ENCODE measurements at places on chromosomes 2 and 18. TPM values are rescaled to one million over a fixed set of nuclear protein-coding genes. Genes with fewer than 3 reads are reported as not detected.
A peak's percentile ranks its signal among the peaks of the same experiment; 100 is the strongest.

DNA sequence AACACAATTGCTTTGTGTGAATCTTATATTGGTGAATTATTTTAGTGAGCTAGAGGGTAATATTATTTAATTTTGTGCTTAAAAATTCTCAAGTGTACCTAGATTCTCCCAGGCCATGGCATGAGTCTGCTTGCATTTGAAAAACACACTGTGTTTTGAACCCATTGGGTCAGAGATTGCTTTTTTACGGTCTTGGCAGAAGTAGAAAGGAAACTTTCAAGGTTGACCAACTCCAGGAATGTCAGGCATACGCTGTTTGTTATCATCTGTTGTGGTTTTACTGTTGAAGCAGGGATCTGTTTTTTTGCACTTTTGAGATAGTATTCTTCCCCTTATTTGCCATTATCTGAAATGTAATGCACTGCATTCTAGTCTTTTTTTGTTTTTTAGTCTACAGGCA is 377.4 kb downstream of the RPRM start:
- peaks cover under 1% of the 10 kb centered on the region for H3K4me1 ChIP-seq
- no peak for ATAC-seq
- H3K36me3 ChIP-seq, result no peaks in the 10 kb centered on the region
- H3K4me3 ChIP-seq, result no peak overlapping the region
- no peaks in the 10 kb centered on the region for H3K27me3 ChIP-seq

GRCh38 chr2:95730813-95731212 is 139.0 kb downstream of the TRIM43 start:
- no peak overlapping the region for H3K27ac ChIP-seq
- peaks cover 23% of the 10 kb centered on the region for H3K27me3 ChIP-seq
- no peaks in the 10 kb centered on the region for H3K4me1 ChIP-seq
- no peaks in the 10 kb centered on the region for H3K36me3 ChIP-seq

DNA sequence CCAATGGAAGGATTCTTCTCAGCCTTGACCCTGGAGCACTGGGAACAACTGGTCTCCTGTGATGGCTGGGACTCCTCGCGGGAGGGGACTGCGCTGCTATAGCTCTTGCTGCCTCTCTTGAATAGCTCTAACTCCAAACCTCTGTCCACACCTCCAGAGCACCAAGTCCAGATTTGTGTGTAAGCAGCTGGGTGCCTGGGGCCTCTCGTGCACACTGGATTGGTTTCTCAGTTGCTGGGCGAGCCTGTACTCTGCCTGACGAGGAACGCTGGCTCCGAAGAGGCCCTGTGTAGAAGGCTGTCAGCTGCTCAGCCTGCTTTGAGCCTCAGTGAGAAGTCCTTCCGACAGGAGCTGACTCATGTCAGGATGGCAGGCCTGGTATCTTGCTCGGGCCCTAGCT is 28.8 kb downstream of the LIPG start:
- H3K4me1 ChIP-seq, result no peaks in the 10 kb centered on the region
- no peak overlapping the region for H3K27ac ChIP-seq
- H3K36me3 ChIP-seq, result no peaks in the 10 kb centered on the region

DNA sequence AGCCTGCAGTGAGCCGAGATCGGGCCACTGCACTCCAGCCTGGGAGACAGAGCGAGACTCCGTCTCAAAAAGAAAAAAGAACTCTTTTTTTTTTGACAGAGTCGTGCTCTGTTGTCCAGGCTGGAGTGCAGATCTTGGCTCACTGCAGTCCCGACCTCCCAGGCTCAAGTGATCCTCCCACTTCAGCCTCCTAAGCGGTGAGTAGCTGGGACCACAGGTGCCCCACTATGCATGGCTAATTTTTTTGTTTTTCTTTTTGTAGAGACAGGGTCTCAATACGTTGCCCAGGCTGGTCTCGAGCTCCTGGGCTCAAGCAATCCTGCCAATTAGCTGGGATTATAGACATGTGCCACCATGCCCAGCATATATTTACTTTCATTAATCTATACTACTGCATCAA is 12.5 kb upstream of the INO80D start:
- H3K36me3 ChIP-seq, result no peaks in the 10 kb centered on the region
- no peak for ATAC-seq
- H3K27ac ChIP-seq, result no peak overlapping the region
- H3K4me1 ChIP-seq, result no peaks in the 10 kb centered on the region
- H3K4me3 ChIP-seq, result no peak overlapping the region

- no peak for ATAC-seq
- H3K27me3 ChIP-seq, result peaks cover 37% of the 10 kb centered on the region
- no peak overlapping the region for H3K27ac ChIP-seq
- no peaks in the 10 kb centered on the region for H3K4me1 ChIP-seq
- H3K4me3 ChIP-seq, result peak overlapping the region; percentile 75
- H3K36me3 ChIP-seq, result peaks cover 4% of the 10 kb centered on the region
These were observed 566 bp downstream of the GATA6 start for GRCh38 chr18:22169889-22170420.

DNA sequence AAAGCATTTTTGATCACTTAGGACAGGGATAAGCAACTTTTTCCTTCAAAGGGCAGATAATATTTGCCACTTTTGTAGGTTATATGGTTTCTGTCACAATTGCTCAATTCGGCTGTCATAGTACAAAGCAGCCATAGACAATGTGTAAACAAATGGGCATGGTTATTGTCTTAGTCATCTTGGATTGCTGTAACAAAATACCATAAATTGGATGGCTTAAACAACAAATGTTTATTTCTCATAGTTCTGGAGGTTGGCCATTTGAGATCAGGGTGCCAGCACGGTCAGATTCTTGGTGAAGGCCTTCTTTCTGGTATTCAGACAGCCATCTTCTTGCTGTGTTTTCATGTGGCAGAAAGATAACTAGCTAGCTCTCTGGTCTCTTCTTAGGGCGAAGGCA is 91.2 kb downstream of the TAF4B start:
- ATAC-seq, result no peak
- H3K4me3 ChIP-seq, result no peak overlapping the region
- H3K27me3 ChIP-seq, result no peaks in the 10 kb centered on the region
- no peak overlapping the region for H3K27ac ChIP-seq
- peaks cover 38% of the 10 kb centered on the region for H3K36me3 ChIP-seq
- no peaks in the 10 kb centered on the region for H3K4me1 ChIP-seq

GRCh38 chr2:236363711-236364277 is 99.6 kb upstream of the ASB18 start:
- peaks cover 33% of the 10 kb centered on the region for H3K4me1 ChIP-seq
- no peak for ATAC-seq
- H3K27ac ChIP-seq, result no peak overlapping the region

- no peak overlapping the region for H3K27ac ChIP-seq
- H3K27me3 ChIP-seq, result peaks cover 19% of the 10 kb centered on the region
- H3K4me1 ChIP-seq, result no peaks in the 10 kb centered on the region
- H3K4me3 ChIP-seq, result no peak overlapping the region
- peaks cover 32% of the 10 kb centered on the region for H3K36me3 ChIP-seq
These were observed 1.9 kb downstream of the ALKAL2 start for GRCh38 chr2:286035-286434.

DNA sequence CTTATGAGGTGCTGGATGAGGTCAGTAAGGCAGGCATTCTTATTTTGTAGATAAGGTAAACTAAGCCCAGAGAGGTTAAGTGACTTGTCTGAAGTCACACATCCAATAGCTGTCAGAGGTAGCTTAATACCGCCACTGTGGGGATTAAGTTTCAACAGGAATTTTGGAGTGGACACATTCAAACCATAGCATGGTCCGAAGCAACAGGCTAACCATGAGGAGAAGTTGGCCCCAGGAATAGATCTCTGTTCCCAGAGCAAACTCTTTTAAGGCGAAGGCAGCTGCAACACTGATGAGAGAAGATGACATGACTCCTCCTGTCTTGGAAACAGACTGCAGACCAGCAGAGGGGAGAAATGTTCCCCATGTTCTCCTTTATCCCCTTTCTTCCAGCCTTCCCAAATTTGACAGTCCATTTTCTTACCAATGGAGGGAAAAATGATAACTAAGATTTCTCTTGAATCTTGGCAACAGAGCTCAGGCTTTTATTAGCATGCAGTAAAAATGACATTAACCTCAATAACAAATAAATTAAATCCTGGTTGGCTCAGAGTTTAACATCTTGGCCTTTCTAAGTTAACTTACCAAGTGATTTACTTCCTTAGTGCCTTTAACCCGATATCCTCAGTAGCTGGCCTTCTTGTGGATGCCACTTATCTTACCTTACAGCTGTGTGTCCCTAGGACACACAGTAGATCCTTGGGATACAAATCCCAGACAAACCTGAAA is 67.9 kb upstream of the STPG4 start:
- H3K36me3 ChIP-seq, result no peaks in the 10 kb centered on the region
- peaks cover 4% of the 10 kb centered on the region for H3K27me3 ChIP-seq
- H3K4me3 ChIP-seq, result no peak overlapping the region
- no peak for ATAC-seq
- no peak overlapping the region for H3K27ac ChIP-seq

DNA sequence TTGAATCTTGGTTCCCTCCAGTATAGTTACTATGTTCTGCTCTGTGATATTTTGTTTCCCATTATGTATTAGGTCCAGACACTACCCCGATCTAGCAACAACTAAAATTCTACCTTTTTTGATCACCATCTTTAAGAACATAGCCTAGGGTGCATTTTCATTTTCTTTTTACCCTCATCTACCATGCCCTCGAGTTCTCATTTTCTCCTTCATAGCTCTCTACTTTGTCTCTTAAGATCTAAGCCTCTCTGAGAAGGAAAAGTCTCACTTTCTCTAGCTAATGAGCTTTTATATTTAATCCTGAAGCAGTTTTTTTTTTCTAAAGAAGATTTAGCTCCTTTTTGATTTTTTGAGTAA is 1089.4 kb upstream of the SLC39A10 start:
- no peaks in the 10 kb centered on the region for H3K4me1 ChIP-seq
- H3K27ac ChIP-seq, result no peak overlapping the region
- H3K4me3 ChIP-seq, result no peak overlapping the region
- H3K27me3 ChIP-seq, result no peaks in the 10 kb centered on the region
- ATAC-seq, result no peak
- no peaks in the 10 kb centered on the region for H3K36me3 ChIP-seq

- no peak overlapping the region for H3K27ac ChIP-seq
- no peaks in the 10 kb centered on the region for H3K36me3 ChIP-seq
- H3K4me3 ChIP-seq, result no peak overlapping the region
These were observed 43.3 kb upstream of the CUL3 start for GRCh38 chr2:224628416-224628815.

DNA sequence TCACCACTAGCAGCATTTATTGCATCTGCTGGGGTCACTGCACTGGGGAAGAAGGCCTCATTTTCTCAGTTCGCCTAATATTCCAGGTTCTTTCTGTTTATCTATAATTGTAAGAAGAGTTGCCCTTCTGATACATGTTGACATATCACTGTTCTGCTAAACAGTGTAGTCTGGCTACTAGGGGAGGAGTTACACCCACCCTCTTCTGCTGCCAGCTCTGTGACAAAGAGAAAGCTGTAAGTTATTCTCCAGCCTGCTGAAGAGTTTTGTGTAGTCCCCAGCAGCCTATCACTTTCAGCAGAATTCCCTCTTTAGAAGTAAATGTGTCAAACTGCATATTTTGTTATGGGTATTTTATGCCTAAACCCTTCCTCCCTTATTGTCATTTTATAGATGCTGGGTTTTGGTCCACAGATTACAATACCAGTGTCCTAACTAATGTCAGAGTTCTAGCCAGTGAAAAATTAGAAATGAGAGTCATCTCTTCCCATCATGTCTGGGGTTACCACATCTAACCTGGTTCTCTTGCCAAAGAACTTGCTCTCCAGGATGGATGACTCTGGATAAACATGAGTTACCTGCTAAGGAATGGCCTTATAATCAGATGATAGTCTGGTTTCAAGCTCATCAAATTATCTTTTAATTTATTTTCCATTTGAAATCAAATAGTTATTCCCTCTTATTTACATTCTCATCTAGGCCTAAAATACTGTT is 5.6 kb upstream of the MBOAT2 start:
- H3K27ac ChIP-seq, result no peak overlapping the region
- no peaks in the 10 kb centered on the region for H3K36me3 ChIP-seq
- H3K4me1 ChIP-seq, result no peaks in the 10 kb centered on the region
- H3K27me3 ChIP-seq, result peaks cover 5% of the 10 kb centered on the region
- no peak overlapping the region for H3K4me3 ChIP-seq

ADI1 gene
- total RNA-seq, result 26.0 TPM

CYP1B1 gene
- total RNA-seq, result 25.5 TPM

Measured in activated T-helper 17 cell treated with anti-CD3 and anti-CD28 coated beads, Interleukin-2, amount 50 U/mL, for 72 hours (primary cell).